ENCODE measurements at places on chromosomes 4 and X. TPM values are rescaled to one million over a fixed set of nuclear protein-coding genes. Genes with fewer than 3 reads are reported as not detected.

Gene TCEAL5
- total RNA-seq: 0.19 TPM

Gene ETFDH
- total RNA-seq: 283 TPM

Gene WNK3
- total RNA-seq: 0.88 TPM

Gene DCAF12L2
- total RNA-seq: 0.11 TPM

Gene RNF150
- total RNA-seq: 68.0 TPM

Gene PLAC8
- total RNA-seq: 1.5 TPM

- H3K27me3 ChIP-seq: no peaks in the 10 kb centered on the region
- H3K4me3 ChIP-seq: no peak overlapping the region
- H3K27ac ChIP-seq: no peak overlapping the region
- H3K36me3 ChIP-seq: no peaks in the 10 kb centered on the region
- peaks cover 5% of the 10 kb centered on the region for H3K4me1 ChIP-seq
Measured at GRCh38 chrX:30659421-30659820, 6.2 kb downstream of the GK start.

Gene TMPRSS11F
- total RNA-seq: not detected

- H3K4me1 ChIP-seq: no peaks in the 10 kb centered on the region
- DNase-seq: no peak
- no peaks in the 10 kb centered on the region for H3K36me3 ChIP-seq
Measured at GRCh38 chr4:104524026-104524425, 29.3 kb upstream of the CXXC4 start.

- H3K4me3 ChIP-seq: peak within 1 kb of the TSS; percentile 89
- DNase-seq: peak; percentile 80
- no peaks in the 10 kb centered on the region for H3K27me3 ChIP-seq
- peak within 1 kb of the TSS; percentile 90 for H3K27ac ChIP-seq
- H3K4me1 ChIP-seq: peaks cover 28% of the 10 kb centered on the region
Measured at GRCh38 chr4:119628281-119629141, at the start of gene PDE5A. Gene PDE5A, minus strand, starts transcription at chr4:119628804. Its CDS starts 133 bp downstream, at chr4:119628671.

- no peaks in the 10 kb centered on the region for H3K36me3 ChIP-seq
- no peaks in the 10 kb centered on the region for H3K4me1 ChIP-seq
- H3K27me3 ChIP-seq: no peaks in the 10 kb centered on the region
Measured at GRCh38 chr4:12724510-12724909, 759.6 kb downstream of the RAB28 start.

- no peak for DNase-seq
- peaks cover 17% of the 10 kb centered on the region for H3K4me1 ChIP-seq
- no peaks in the 10 kb centered on the region for H3K27me3 ChIP-seq
- no peaks in the 10 kb centered on the region for H3K36me3 ChIP-seq
- no peak overlapping the region for H3K27ac ChIP-seq
Measured at GRCh38 chr4:76339364-76339763, 32.8 kb downstream of the STBD1 start.

GRCh38 chrX:13570261-13570605, 832 bp downstream of the EGFL6 start:
- no peaks in the 10 kb centered on the region for H3K36me3 ChIP-seq
- no peak overlapping the region for H3K4me3 ChIP-seq
- peaks cover 28% of the 10 kb centered on the region for H3K27me3 ChIP-seq
- H3K27ac ChIP-seq: no peak overlapping the region
- H3K4me1 ChIP-seq: no peaks in the 10 kb centered on the region

Gene AFP
- not detected for total RNA-seq

DNA sequence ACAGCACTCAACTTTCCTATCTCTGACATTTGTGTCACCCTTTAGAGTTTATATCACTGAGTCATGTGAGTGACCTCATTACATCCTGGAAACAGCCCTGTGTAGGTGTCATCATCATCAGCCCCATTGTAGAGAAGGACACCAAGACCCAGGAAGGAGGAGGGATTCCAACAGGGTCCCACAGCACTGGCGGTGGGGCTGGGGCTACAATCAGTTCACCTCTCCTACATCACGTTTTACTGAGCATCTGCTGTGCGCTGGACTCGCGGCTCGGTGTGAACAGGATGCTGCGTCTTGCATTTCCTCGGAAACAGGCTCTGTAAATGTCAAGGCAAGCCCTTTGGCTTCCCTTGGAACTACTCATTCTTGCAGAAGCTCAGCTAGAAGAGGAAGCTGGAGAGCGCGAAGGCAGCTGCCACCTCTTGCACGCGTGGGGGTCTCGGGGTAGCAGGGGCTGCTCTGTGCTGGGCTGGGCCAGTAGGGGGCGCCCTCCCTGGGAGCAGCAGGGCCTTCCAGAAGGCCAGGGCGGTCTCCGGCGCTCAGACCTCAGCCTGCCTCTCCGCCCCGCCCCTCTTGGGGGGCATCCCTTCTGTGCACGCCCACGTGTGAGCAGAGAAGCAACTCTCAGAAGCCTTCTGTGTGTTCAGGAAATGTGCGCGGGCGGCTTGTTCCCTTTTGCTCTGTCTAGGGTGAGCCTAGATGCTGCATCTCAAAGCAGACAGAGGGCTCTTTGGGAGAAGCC, 29.0 kb downstream of the REELD1 start:
- peak overlapping the region; percentile 96 for H3K27ac ChIP-seq
- peak overlapping the region; percentile 53 for H3K4me3 ChIP-seq
- peak; percentile 25 for DNase-seq
- H3K27me3 ChIP-seq: no peaks in the 10 kb centered on the region
- no peaks in the 10 kb centered on the region for H3K36me3 ChIP-seq
- peaks cover 61% of the 10 kb centered on the region for H3K4me1 ChIP-seq

Gene TRPC5OS
- total RNA-seq: not detected

GRCh38 chrX:12488220-12488619, 303.0 kb upstream of the PRPS2 start:
- no peaks in the 10 kb centered on the region for H3K36me3 ChIP-seq
- no peaks in the 10 kb centered on the region for H3K4me1 ChIP-seq
- no peaks in the 10 kb centered on the region for H3K27me3 ChIP-seq
- H3K4me3 ChIP-seq: no peak overlapping the region
- no peak overlapping the region for H3K27ac ChIP-seq

DNA sequence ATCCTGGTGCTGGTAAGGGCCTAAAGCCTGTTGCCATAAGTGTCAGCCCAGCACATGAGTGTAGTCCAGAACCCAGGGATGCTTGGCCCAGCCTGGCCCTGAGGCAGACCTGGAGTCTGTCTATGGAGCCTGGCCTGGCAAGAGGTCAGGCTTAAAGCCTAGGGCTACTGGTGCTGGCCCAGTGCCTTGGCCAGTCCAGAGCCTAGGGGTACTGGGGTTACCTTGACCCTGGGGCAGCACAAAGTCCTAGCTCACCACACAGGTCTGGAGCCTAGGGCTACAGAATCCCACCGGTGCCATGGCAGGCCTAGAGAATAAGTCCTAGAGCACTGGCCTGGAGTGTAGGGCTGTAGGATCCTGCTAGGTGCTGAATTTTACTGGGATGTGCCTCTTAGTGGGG, 393.8 kb downstream of the MAGEE1 start:
- H3K4me1 ChIP-seq: no peaks in the 10 kb centered on the region
- H3K36me3 ChIP-seq: no peaks in the 10 kb centered on the region
- H3K27ac ChIP-seq: no peak overlapping the region
- no peaks in the 10 kb centered on the region for H3K27me3 ChIP-seq

Gene VSIG4
- total RNA-seq: 41.7 TPM

DNA sequence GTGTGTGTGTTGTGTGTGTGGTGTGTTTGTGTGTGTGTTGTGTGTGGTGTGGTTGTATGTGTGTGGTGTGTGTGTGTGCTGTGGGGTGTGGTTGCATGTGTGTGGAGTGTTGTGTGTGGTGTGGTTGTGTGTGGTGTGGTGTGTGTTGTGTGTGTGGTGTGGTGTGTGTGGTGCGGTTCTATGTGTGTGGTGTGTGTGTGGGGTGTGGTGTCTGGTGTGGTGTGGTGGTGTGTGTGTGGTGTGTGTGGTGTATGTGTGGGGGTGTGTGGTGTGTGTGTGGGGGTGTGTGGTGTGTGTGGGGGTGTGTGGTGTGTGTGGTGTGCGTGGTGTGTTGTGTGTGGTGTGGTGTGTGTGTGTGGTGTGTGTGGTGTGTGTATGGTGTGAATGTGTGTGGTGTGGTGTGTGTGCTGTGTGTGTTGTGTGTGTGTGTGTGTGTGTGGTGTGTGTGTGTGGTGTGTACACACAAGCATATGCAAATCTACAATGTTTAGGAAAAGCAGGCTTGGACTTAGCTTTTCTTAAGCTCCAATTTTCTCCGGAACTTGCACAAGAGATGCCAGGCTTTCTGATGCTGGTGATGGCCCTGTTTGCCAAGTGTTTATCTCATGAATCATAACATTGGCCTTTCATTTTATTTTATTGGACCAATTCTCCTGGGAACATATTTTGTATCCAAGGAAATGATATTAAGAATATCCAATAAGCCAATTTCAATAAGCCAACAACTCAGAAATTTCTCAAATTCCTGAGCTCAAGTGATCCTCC, 148.7 kb downstream of the SPATA18 start:
- H3K27ac ChIP-seq: no peak overlapping the region
- no peaks in the 10 kb centered on the region for H3K36me3 ChIP-seq
- H3K4me3 ChIP-seq: no peak overlapping the region
- peaks cover 32% of the 10 kb centered on the region for H3K27me3 ChIP-seq

DNA sequence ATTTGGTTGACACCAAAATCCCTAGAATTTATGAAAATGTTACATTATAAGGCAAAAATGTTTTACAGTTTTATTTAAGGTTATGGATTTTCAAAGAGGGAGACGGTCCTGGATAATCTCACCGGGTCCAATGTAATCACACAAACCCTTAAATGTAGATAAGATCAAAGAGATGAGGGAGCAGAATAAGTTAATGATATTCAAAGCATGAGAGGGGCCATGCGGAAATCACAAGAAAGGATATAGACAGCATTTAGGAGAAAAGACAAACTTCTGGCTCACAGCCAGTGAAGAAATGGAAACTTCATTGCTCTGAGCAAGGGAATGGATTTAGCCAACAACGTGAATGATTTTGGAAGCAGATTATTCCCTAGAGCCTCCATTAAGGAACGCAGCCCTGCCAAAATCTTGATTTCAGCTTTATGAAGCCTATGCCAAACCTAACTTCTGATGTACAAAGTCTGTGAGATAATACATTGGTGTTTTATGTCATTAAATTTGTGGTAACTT, 684.4 kb upstream of the GNPDA2 start:
- no peaks in the 10 kb centered on the region for H3K4me1 ChIP-seq
- no peaks in the 10 kb centered on the region for H3K36me3 ChIP-seq
- no peak for DNase-seq
- H3K27ac ChIP-seq: no peak overlapping the region
- H3K27me3 ChIP-seq: no peaks in the 10 kb centered on the region
- no peak overlapping the region for H3K4me3 ChIP-seq

DNA sequence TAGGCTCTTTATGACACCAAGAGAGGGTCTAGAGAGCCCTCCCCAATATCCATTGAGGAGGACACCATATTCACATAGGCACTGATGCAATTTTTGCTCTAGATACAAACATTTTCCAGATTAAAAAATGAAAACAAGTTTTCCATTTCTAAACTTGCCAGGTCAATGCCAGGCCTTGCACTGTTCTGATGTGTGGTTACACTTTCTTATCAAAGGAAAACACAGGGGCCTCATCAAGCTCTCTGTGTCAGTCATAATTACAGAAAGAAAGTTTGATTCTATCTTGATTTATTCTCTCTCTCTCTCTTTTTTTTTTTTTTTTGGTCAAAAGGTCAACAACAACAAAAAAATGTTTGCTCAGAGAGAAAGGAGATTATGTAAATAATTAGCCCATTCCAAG, 80.2 kb upstream of the ACSL4 start:
- no peak for DNase-seq
- no peaks in the 10 kb centered on the region for H3K36me3 ChIP-seq
- H3K27me3 ChIP-seq: no peaks in the 10 kb centered on the region
- no peak overlapping the region for H3K4me3 ChIP-seq
- H3K4me1 ChIP-seq: no peaks in the 10 kb centered on the region

Gene PDE6B
- total RNA-seq: 2.7 TPM

Gene GAGE12D
- total RNA-seq: not detected

DNA sequence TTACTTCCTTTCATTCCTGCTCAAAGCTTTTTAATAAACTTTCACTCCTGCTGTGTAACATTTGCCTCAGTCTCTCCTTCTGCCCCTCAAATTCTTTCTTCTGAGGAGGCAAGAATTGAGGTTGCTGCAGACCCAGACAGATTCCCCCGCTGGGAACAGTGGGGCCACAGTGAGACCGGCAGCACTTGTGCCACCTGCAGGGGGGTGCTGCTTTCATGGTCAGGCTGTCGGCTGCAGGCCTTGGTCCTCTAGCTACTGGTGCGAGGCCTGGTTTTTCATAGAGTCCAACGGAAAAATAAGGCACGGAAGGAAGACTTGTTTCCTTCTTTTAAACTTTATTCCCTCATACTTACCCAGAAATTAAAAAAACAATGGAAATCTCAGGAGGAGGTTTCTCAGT, 296.7 kb downstream of the NR3C2 start:
- H3K27ac ChIP-seq: no peak overlapping the region
- no peaks in the 10 kb centered on the region for H3K27me3 ChIP-seq
- peaks cover 17% of the 10 kb centered on the region for H3K36me3 ChIP-seq
- H3K4me3 ChIP-seq: no peak overlapping the region

Gene IL1RAPL2
- not detected for total RNA-seq

GRCh38 chr4:183789657-183790056, 115.5 kb upstream of the STOX2 start:
- H3K27ac ChIP-seq: no peak overlapping the region
- H3K27me3 ChIP-seq: no peaks in the 10 kb centered on the region
- peaks cover 4% of the 10 kb centered on the region for H3K4me1 ChIP-seq
- no peak overlapping the region for H3K4me3 ChIP-seq

DNA sequence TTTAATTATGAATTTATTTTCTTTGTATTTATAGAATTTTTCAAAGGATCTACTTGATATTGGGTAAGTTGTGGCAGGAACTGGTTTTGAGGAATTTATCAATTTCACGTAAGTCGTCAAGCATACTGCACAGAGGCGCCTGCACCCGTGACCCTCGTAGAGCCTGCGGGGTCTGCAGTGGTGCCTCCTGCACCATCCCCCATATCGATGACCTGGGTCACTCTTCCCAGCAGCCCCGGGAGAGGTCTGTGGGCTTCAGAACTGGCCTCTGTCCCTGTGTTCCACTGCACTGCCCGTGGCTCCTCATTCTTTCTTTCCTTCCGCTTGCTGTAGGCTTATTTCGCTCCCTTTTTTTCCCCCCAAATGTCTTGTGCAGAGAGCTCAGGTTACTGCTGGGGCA, 31.5 kb upstream of the CPLX1 start:
- peaks cover 77% of the 10 kb centered on the region for H3K36me3 ChIP-seq
- no peak for DNase-seq
- H3K27ac ChIP-seq: no peak overlapping the region
- H3K4me1 ChIP-seq: no peaks in the 10 kb centered on the region
- H3K27me3 ChIP-seq: no peaks in the 10 kb centered on the region

Gene FAM114A1
- 19.5 TPM for total RNA-seq

Gene SLC10A3
- total RNA-seq: 10.4 TPM

DNA sequence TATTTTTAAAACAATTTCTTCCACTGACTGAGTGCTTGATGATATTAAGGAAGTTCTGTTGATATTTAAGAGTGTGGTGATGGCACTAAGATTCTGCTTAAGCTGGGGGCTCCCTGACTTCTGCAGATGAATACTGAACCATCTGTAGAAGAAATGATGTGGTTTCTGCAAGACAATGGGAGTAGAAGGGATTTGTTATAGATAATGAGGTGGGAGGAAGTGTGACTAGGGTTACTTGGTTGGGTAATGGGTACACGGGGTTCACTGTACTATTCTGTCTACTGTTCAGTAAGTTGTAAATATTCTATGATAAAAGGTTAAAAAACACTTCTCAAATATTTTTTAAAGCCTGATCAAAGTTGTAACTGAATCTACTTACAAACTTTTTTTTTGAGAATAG, 60.9 kb upstream of the TXK start:
- H3K36me3 ChIP-seq: no peaks in the 10 kb centered on the region
- DNase-seq: no peak
- no peaks in the 10 kb centered on the region for H3K4me1 ChIP-seq
- H3K27me3 ChIP-seq: no peaks in the 10 kb centered on the region

Gene THAP6
- 22.8 TPM for total RNA-seq

Gene COX7B2
- total RNA-seq: not detected

Gene ARHGAP6
- total RNA-seq: 3.1 TPM

Gene HTN3
- total RNA-seq: not detected

Gene NALF2
- 26.1 TPM for total RNA-seq
